ENCODE measurements at places on chromosomes 13 and 19.

- H3K27ac ChIP-seq: no peak overlapping the region
- H3K36me3 ChIP-seq: peaks cover 34% of the 10 kb centered on the region
- no peak for DNase-seq
- H3K4me1 ChIP-seq: peaks cover 3% of the 10 kb centered on the region
- no peak overlapping the region for H3K4me3 ChIP-seq
- no peaks in the 10 kb centered on the region for H3K27me3 ChIP-seq
Measured at GRCh38 chr19:49342291-49342721, 7.1 kb downstream of the CD37 start.

- no peaks in the 10 kb centered on the region for H3K27me3 ChIP-seq
- no peak overlapping the region for H3K27ac ChIP-seq
- no peak overlapping the region for H3K4me3 ChIP-seq
- no peaks in the 10 kb centered on the region for H3K36me3 ChIP-seq
- peaks cover 2% of the 10 kb centered on the region for H3K4me1 ChIP-seq
Measured at GRCh38 chr13:108326309-108326708, 56.8 kb downstream of the TNFSF13B start.

- H3K4me1 ChIP-seq: peaks cover 4% of the 10 kb centered on the region
- H3K36me3 ChIP-seq: no peaks in the 10 kb centered on the region
- no peak overlapping the region for H3K27ac ChIP-seq
Measured at GRCh38 chr19:10289167-10289835, 451 bp upstream of the ICAM5 start.

GRCh38 chr13:75364131-75364713, 117.7 kb downstream of the TBC1D4 start:
- DNase-seq: no peak
- no peaks in the 10 kb centered on the region for H3K36me3 ChIP-seq
- H3K27ac ChIP-seq: no peak overlapping the region
- no peaks in the 10 kb centered on the region for H3K27me3 ChIP-seq
- no peaks in the 10 kb centered on the region for H3K4me1 ChIP-seq

DNA sequence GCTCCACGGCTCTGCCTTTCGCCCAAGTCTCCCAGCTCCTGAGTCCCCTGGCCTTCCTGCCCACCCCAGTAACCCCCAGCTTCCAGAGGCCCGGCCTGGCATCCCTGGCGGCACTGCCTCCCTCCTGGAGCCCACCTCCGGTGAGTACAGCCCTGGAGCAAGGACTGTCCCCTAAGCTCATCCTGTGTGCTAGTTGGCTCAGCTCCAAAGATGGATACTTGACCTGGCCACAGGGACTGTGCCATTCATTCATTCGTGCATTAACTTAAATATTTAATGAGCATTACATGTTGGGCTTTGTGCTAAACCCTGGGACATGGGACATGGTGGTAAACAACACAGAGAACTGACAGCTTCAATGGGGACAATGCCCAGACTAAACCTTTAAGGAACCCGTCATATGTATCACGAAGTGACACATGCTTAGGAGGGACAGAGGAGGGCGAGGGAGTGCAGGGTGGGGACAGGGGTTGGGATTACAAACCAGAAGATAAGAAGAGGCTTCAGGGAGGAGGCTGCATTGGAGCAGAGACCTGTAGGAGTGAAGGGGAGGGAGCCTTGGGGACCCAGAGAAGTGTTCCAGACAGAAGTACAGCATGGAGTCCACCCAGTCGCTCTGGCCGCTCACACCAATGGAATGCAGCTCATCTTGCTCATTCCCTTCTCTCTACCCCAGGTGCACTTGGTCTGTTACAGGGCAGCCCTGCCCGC, 6.9 kb upstream of the OVOL3 start:
- H3K4me3 ChIP-seq: no peak overlapping the region
- H3K4me1 ChIP-seq: peaks cover 2% of the 10 kb centered on the region
- no peak overlapping the region for H3K27ac ChIP-seq
- H3K36me3 ChIP-seq: peaks cover 59% of the 10 kb centered on the region
- DNase-seq: no peak
- H3K27me3 ChIP-seq: no peaks in the 10 kb centered on the region

DNA sequence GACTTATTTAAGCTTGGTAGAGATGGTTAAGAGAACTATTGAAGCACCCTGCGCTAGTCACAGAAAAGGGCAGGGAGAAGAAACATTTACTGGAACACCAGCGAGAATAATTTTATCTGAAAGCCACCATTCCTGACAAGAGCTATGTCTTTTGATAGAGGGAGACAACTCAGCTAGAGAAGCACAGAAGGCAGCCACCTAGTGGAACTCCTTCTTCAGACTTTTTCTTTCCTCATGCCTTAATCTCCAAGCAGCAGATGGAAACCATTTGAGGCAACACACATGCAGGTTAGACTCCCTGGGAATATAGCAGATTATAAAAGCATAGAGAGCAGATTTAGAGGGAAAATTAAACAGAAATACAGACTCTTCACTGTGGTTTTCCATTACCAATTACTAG, 813.4 kb downstream of the SLITRK6 start:
- H3K27me3 ChIP-seq: no peaks in the 10 kb centered on the region
- H3K36me3 ChIP-seq: no peaks in the 10 kb centered on the region
- no peak overlapping the region for H3K4me3 ChIP-seq
- no peak for DNase-seq
- no peaks in the 10 kb centered on the region for H3K4me1 ChIP-seq

- no peaks in the 10 kb centered on the region for H3K4me1 ChIP-seq
- DNase-seq: no peak
- no peak overlapping the region for H3K4me3 ChIP-seq
- no peaks in the 10 kb centered on the region for H3K27me3 ChIP-seq
- H3K27ac ChIP-seq: no peak overlapping the region
Measured at GRCh38 chr13:67221630-67222226, 8.4 kb downstream of the PCDH9 start.

GRCh38 chr13:28468023-28468915, 26.7 kb downstream of the FLT1 start:
- peaks cover 3% of the 10 kb centered on the region for H3K36me3 ChIP-seq
- H3K27me3 ChIP-seq: no peaks in the 10 kb centered on the region
- H3K4me1 ChIP-seq: peaks cover 2% of the 10 kb centered on the region
- no peak overlapping the region for H3K4me3 ChIP-seq

DNA sequence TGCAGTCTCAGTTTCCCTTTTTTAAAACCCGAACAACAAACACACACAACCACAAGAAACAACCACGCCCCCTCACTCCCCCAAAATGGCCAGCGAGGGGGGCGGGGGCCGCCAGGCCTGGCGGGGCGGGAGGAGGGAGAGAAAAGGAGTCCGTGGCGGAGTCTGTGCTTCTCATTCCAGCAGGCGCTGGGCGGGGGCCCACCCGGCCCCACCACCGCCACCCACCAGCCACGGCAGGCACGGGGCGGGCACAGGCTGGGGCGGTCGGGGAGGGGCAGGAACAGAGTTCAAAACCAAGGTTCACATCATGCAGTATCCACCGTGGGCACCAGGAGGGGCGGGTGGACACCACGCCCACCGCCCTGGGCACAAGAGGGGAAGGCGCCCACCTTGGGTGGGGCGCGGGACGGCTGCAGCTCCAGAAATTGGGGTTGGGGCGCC, 12.9 kb downstream of the DPF1 start:
- no peak overlapping the region for H3K27ac ChIP-seq
- peaks cover 6% of the 10 kb centered on the region for H3K4me1 ChIP-seq
- no peak for DNase-seq
- H3K4me3 ChIP-seq: peak overlapping the region; percentile 56
- H3K36me3 ChIP-seq: peaks cover 2% of the 10 kb centered on the region

DNA sequence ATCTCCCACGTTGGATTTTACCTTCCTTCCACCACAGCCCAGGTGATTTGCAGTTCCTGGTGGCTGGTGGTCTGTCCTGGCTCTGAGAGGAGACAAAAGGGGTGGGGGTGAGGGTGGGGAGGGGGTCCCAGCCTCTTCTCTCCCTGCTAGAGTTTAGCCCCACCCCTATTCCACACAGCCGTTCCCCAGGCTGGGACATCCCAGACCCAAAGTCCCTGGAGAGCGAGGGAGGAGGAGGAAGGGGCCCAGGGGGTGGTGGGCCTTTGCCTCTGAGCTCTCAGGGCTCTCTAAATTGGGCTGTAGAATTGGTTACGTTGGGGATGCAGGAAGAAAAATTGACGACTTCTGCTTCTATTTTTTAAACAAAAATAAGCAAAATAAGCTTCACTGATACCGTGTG, 81.9 kb downstream of the SLC6A16 start:
- H3K4me1 ChIP-seq: peaks cover 1% of the 10 kb centered on the region
- no peaks in the 10 kb centered on the region for H3K27me3 ChIP-seq
- H3K27ac ChIP-seq: no peak overlapping the region
- no peak overlapping the region for H3K4me3 ChIP-seq
- DNase-seq: no peak
- no peaks in the 10 kb centered on the region for H3K36me3 ChIP-seq

DNA sequence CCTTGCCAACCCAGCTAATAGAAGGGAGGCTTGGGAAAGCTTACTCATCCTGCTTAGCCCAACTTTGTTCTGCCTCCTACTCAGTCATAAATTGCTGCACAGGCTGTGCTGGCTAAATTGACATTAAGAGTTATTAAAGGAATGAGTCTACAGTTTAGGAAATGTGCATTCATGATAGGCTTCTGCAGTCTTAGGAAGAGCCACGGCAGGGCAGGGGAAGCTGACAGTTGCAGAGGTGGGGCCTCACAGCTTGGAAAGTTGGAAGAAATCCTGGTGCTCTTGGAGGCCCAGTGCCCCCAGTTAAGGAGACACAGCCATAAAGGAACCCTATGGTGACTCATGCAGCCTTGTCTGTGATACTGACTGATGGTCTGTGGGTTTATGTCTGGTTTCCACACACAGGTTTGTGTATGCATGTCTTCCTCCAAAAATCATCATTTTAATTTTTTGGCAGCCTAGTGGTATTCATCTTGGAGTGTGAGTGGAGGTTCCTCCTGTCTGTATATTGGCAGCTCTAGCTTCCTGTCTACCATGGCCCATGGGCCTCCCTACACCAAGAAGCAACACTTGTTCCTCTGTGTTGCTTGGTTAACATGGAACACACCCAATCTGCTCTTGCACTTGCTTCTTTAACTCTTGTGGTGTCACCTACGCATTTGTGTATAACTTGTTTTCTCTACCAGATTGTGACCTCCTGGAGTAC, 135.0 kb upstream of the KL start:
- no peaks in the 10 kb centered on the region for H3K36me3 ChIP-seq
- no peak for DNase-seq
- no peak overlapping the region for H3K27ac ChIP-seq
- H3K27me3 ChIP-seq: no peaks in the 10 kb centered on the region
- no peaks in the 10 kb centered on the region for H3K4me1 ChIP-seq
- no peak overlapping the region for H3K4me3 ChIP-seq

DNA sequence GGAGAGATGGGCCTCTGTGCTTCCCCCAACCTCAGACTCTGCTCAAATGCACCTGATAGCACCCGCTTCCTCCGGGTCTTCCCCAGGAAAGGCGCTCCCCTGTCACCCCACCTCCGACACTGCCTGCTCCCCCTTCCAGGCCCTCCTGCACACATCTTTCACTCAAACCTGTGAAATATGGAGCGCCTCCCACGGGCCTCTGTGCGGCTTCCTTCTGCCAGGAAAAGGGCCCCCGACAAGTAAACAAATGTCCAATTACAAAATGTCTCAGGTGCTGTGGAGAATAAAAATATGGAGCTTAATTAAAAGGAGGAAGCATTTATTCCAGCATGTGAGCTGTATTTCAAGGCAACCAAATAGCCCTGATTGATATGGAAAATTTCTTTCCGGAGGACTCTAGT, 15.6 kb upstream of the CCNE1 start:
- no peaks in the 10 kb centered on the region for H3K36me3 ChIP-seq
- no peak overlapping the region for H3K27ac ChIP-seq
- no peaks in the 10 kb centered on the region for H3K27me3 ChIP-seq
- H3K4me1 ChIP-seq: no peaks in the 10 kb centered on the region

- H3K27ac ChIP-seq: no peak overlapping the region
- H3K4me3 ChIP-seq: no peak overlapping the region
- no peaks in the 10 kb centered on the region for H3K27me3 ChIP-seq
- DNase-seq: no peak
- no peaks in the 10 kb centered on the region for H3K4me1 ChIP-seq
- H3K36me3 ChIP-seq: no peaks in the 10 kb centered on the region
Measured at GRCh38 chr13:22837980-22838647, 342.7 kb upstream of the SGCG start.

DNA sequence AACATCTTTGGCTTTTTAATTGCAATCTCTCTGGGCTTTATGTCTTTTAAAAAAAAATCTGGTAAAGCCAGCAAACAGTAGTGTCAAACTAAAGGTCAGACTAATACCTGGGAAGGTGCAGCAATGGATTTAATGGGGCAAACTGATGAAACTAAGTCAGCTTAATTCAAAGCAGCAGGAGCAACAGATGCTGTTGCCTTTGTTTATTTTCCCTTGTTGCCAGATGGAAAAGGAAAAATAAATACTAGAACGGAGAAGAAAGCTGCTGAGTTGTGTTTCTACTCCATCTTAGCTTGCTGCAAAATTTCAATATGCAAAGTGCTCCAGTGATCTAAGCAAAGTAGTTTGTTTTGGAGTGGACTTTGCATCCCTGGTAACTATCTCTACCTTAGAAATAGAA, 1097.8 kb downstream of the PCDH17 start:
- no peak overlapping the region for H3K4me3 ChIP-seq
- H3K4me1 ChIP-seq: peaks cover 1% of the 10 kb centered on the region
- no peaks in the 10 kb centered on the region for H3K27me3 ChIP-seq
- no peak overlapping the region for H3K27ac ChIP-seq

DNA sequence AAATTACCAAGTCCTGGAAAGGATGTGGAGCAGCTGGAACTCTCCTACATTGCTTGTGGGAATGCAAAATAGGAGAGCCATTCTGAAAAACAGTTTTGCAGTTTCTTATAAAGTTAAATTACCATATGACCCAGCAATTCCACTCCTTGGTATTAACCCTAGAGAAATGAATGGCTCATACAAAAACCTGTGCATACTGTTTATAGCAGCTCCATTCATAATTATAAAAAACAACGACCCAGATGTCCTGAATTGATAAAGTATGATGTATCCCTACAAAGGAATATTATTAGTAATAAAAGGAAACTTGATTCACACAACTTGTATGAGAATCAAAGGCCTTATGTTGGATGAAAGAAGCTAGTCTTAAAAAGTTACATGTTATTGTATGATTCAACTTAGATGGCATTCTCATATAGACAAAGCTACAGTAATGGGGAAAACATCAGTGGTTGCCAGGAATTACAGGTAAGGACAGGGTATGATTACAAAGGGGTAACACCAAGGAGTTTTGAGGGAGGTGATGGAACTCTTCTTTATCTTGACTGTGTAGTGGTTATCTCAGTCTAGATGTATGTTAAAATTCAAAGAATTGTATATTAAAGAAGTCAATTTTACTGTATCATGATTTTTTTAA, 35.4 kb downstream of the GPR180 start:
- H3K36me3 ChIP-seq: no peaks in the 10 kb centered on the region
- H3K4me3 ChIP-seq: no peak overlapping the region
- H3K27me3 ChIP-seq: no peaks in the 10 kb centered on the region
- no peak overlapping the region for H3K27ac ChIP-seq
- H3K4me1 ChIP-seq: no peaks in the 10 kb centered on the region
